ENCODE measurements at places on chromosomes 7 and 10. TPM values are rescaled to one million over a fixed set of nuclear protein-coding genes. Genes with fewer than 3 reads are reported as not detected.

CTNNA3 gene
- 0.39 TPM for total RNA-seq

CALD1 gene
- 15.4 TPM for total RNA-seq

NUPR2 gene
- total RNA-seq: not detected

DNA sequence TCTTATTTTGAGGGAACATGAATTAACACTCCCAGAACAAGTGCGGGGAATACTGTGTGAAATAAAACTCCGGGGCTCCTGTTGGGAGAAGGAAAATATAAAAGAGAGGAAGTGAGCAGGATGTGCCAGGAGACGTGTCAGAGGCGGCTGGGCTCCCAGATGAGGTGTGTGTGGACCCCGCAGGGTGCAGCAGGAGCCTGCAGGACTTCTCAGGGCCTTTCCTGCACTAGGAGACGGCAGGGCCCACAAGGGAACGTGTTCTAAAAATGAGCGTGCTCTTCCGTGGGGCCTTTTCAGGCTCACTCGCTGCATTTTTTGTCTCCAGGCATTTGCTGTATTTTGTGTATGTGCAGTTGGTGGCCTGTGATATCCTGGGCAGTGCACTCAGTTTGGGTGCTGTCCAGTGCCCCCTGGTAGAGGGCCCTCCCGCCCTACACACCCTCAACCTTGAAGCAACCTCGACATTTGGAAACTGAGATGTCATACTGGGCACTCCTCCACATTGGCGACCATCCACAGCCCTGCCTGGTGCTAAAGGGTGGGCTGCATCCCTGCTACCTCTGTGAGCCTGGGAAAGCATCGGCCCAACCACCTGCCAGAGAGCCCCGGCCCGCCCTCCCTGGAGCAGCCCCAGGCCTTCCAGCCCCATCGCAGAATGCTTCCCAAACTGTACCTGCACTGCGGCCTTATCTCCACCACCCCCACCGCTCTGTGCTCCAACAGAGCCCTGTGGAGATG lies 35.2 kb upstream of the EN2 start:
- DNase-seq: no peak

DNA sequence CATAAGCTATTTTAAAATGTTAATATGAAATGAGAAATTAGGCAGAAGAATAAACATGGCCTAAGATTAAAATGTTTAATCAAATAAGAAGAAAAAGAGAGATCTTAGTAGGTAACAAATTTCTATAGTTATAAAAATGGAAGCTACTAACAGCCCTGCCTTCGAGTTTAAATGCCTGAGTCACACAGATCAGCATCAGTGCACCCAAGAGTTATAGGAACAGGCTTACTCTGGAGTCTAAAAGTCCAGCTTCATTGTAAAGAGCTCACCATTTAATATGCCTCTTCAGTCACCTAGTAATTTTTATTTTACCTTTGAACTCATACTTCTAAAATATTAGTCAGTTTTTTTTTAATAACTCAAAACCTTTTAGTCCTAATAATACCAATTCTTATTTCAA lies 52.6 kb downstream of the BRI3 start:
- DNase-seq: no peak
